ENCODE measurements at places on chromosomes 11 and 22. TPM values are rescaled to one million over a fixed set of nuclear protein-coding genes. Genes with fewer than 3 reads are reported as not detected.

DNA sequence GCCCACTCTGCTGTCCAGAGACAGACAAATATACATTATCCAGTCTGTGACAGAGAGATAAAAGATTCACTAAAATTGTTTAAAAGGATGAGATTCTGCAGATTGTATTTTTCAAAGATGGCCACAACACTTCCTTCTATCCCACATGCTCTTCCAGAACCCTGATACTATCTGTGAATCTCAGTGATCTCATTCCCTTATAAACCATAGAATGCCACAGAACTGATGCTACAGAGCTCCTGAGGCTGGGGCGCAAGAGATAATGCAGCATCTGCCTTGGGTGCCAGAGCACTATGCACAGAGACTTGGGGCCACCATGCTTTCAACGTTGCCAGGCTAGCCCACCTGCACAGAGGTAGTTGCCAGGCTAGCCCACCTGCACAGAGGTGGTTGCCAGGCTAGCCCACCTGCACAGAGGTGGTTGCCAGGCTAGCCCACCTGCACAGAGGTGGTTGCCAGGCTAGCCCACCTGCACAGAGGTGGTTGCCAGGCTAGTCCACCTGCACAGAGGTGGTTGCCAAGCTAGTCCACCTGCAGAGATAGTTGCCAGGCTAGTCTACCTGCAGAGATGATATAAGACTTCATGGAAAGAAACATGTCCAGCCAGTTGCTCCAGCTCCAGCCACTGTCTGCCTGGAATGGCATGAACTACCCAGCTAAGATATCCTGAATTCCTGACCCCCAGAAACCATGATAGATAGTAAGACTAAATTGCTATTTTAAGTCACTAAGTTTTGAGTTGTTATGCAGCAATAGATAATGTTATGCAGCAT lies 17.6 kb upstream of the SEPTIN5 start:
- DNase-seq = no peak

Gene CYTH4
- total RNA-seq = 0.11 TPM

DNA sequence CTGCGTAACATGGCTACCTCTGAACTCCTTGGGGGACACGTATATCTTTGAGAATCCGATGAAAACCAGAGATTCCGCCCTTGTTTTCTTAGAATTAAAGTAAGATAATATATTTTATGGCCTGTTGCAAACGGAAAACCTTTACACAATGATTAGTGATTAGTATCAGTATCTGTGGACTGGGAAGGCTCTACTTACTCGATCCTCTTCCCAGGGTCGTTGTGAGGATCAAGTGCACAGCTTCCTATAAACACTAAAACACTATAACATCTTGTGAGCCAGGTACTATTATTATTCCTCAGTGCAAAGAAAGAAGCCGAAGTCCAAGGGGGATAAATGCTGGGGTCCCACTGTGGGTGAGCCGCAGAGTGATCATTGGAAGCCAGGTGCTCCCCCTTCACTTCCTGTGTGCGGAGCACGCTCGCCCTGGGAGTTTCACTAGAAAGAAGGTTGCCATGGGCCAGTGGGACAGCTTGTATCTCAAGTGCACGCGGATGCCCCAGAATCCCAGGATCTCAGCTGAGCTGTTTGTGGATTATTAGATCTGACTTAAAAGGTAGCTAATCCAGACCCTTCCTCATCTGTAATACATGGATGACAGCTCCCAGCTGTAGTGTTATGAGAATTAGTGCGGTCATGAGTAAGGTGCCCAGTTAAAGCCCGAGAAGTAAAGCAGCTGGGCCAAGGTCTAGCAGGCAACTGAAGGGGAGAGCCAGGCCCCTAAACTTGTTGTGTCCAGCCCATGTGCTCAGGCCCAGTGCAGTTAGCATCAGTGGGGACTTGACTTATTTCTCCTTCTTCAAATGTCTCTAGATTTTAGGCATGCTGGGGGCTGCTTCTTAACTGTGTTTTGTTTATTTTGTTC lies 839 bp downstream of the CBY1 start:
- DNase-seq = peak; percentile 28

Gene OTOG
- not detected for total RNA-seq

DNA sequence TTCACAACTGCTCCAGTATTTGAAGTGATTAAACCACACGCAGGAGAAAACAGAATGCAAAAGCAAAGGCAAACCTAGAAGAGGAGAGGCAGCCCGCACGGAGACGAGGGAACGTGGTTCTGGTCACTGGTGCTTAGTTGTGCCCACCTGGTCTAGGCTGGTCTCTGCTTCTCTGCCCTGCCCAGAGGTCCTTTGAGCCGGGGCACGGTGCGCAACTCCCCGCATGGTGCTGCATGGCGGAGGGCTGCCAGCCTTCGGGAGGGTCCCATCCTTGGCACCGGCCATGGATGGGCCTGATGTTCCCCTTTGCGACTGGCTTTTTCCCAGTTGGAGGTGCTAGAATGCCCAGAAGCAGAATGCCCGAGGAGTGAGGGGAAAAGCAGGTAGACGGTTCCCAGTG lies 46.1 kb downstream of the KCNC1 start:
- DNase-seq = no peak

DNA sequence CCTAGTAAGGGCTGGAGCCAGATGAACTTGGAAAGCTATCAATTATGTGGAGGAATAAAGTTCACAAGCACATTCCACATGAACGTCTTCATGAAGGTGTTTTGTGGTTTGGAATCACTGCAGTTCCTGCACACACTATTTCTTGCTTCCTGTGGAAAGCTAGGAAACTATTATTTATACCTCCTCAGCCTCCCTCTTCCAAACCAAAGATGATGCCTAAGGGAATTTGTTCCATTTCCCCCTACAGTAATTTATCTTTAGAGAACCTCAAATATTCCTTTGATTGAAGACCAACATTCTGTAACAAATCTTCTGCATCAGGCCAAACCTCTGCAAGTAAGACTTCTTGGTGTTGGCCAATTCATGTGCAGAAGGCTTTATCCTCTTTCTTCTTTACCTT lies 115.8 kb upstream of the ARHGAP20 start:
- DNase-seq = no peak

Gene LRRC56
- 0.11 TPM for total RNA-seq

GRCh38 chr22:45418056-45418769 lies 4.7 kb downstream of the RIBC2 start:
- no peak for DNase-seq

Gene TESMIN
- total RNA-seq = 1.1 TPM

GRCh38 chr22:50674130-50674500 lies 1.5 kb downstream of the SHANK3 start:
- DNase-seq = no peak

Gene TRIM48
- total RNA-seq = 3.0 TPM

Gene THY1
- 0.88 TPM for total RNA-seq

DNA sequence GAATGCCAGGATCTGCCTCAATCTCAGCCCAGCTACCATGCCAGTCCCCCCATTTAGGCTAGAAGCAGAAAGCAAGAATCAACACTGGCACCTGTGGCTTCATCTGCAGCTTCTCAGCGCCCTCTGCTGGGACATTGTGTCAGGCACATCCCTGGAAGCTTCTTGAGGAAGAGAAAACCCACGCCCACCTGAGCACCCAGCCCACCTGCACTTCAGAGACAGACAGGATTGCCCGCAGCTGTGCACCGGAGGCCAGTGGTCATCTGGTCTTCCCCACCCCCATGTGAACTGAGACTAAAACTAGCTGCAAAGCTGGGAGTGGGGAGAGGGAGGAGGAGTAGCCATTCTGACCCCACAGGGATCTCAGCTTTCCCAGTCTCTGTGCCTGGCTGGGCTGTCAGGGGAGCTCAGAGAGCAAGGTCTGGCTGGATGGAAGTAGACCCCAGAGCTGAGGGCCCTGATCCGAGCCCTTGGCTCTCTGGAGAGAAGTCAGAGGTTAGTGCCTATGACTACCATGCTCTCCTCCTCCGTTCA lies 66.8 kb downstream of the FEZ1 start:
- DNase-seq = peak; percentile 70

GRCh38 chr11:44338698-44339529 lies 29.0 kb upstream of the ALX4 start:
- DNase-seq = no peak

- DNase-seq = peak; percentile 42
Observed at GRCh38 chr11:43503417-43503816, 144.7 kb downstream of the TTC17 start.

DNA sequence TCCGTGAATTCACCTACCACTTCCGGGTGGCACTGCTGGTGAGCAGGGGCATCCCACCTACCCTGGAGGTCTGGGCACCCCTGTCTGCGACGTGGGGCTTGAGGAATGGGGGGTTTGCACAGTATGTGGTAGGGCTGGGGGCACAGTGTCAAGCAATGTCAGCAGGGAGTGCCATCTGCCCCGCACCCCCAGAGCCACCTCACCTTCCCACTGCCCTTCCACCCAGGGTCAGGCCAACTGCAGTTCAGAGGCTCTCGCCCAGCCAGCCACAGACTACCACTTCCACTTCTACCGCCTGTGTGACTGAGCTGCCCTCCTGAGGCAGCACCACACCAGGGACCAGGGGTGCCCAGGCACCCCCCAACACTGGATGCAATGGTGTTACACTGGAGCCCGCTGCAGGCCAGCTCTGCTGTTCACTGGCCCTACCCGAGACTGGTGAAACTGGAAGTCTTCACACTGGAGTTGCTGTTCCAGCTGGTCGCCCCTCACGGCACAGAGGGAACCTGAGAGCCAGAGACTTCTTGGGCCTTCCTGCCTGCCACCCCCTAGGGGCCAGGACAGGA lies 6.5 kb downstream of the TMEM258 start:
- DNase-seq = no peak

Gene MFRP
- not detected for total RNA-seq

- DNase-seq = no peak
Observed at GRCh38 chr22:46038174-46038487, 61.2 kb upstream of the WNT7B start.

- DNase-seq = no peak
Observed at GRCh38 chr11:315516-315994, 1.7 kb downstream of the IFITM1 start.

Gene MPEG1
- total RNA-seq = not detected

Gene LMNTD2
- total RNA-seq = 1.8 TPM

- DNase-seq = peak; percentile 2
Observed at GRCh38 chr11:85170184-85170583, 457.0 kb downstream of the DLG2 start.

- no peak for DNase-seq
Observed at GRCh38 chr11:94738746-94739145, 29.4 kb upstream of the AMOTL1 start.
